ENCODE measurements at places on chromosomes 1 and 21. TPM values are rescaled to one million over a fixed set of nuclear protein-coding genes. Genes with fewer than 3 reads are reported as not detected.
A peak's percentile ranks its signal among the peaks of the same experiment; 100 is the strongest.

- DNase-seq = peak; percentile 90
Observed at GRCh38 chr1:156502894-156503697, 2.5 kb upstream of the MEF2D start.

DNA sequence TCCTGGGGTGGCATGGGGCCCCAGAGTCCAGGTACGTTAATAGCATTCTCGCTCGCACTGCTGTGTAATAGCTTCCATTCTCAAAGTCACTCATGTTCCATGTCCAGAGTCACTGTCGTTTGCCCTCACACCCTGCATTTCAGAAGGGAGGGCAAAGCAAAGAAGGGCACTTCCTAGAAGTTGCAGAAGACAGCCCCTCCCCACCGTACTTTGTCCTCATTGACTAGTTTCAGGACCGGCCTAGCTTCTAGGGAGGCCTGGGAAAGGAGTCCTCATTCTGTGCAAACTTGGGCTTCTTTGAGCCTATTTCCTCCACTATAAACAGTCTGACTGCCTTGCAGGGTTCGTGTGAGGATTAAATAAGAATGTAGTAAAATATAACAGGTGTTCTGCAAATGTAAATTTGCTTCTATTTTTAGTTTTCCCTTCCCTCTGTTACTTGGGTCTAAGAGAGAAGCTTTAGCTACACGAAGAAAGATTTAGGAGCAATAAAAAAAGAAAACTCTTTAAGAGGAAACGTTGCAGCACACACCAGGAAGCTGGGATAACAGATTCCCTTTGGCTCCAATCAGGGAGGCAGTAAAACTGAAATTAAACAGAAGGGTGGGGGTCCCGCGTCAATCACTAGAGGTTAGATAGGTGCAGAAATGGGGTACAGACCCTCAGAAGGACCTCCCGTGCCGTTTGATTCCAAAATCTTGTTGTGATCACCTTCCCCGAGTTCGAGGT is 40.1 kb downstream of the ACTL8 start:
- DNase-seq = peak; percentile 45

- DNase-seq = no peak
Observed at GRCh38 chr1:74712881-74713280, 20.0 kb downstream of the CRYZ start.

- no peak for DNase-seq
Observed at GRCh38 chr1:6157132-6157527, 23.0 kb downstream of the CHD5 start.

The MYOM3 gene
- total RNA-seq = 0.83 TPM

The KMO gene
- total RNA-seq = 1.1 TPM

GRCh38 chr1:177948336-177948972 is 21.4 kb downstream of the SEC16B start:
- DNase-seq = no peak

The BLACAT1 gene
- total RNA-seq = not detected

DNA sequence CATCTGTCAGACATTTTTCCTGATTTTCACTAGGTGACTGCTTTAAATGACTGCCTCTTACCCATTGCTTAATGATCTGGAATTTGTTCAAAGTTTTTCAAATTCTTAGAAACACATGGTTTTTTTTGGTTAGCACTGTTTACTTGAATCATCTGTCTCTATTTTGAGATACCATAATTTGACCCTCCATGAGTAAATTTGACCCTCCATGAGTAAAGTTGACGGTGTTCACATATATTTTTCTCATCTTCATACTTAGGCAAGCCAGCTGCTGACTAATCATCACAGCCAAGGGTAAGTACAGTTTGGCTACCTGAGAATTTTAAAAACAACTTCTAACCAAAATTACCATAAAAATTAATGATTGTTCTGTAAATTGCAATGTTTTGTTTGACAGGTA is 586.5 kb downstream of the PTBP2 start:
- no peak for DNase-seq

- DNase-seq = peak; percentile 78
Observed at GRCh38 chr1:78408810-78409209, 82.0 kb upstream of the PTGFR start.

GRCh38 chr1:211677659-211678058 is 2.2 kb upstream of the NEK2 start:
- DNase-seq = no peak

DNA sequence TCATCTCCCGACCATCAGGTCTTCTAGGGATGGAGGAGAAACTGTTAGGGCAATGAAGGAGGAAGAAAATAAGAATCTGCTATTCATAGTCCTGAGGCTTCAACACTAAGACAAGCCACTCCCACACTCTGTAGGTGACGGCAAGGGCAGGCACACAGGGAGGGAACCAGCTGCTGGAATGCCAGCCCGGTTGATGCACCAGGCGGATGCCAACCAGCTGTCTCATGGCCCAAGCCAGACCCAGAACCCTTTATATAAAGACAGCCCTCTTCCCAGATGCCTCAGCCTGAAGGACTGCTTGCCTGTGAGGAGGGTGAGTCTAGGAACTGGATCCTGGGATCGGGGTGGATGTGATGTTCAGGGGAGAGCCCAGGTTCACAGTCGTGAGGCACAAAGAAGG is at the start of gene KPRP:
TSS of gene KPRP (plus strand) at position 279 of the 400 bp plus-strand sequence. CDS start 1,564 bp downstream, outside the sequence.
- DNase-seq = no peak

DNA sequence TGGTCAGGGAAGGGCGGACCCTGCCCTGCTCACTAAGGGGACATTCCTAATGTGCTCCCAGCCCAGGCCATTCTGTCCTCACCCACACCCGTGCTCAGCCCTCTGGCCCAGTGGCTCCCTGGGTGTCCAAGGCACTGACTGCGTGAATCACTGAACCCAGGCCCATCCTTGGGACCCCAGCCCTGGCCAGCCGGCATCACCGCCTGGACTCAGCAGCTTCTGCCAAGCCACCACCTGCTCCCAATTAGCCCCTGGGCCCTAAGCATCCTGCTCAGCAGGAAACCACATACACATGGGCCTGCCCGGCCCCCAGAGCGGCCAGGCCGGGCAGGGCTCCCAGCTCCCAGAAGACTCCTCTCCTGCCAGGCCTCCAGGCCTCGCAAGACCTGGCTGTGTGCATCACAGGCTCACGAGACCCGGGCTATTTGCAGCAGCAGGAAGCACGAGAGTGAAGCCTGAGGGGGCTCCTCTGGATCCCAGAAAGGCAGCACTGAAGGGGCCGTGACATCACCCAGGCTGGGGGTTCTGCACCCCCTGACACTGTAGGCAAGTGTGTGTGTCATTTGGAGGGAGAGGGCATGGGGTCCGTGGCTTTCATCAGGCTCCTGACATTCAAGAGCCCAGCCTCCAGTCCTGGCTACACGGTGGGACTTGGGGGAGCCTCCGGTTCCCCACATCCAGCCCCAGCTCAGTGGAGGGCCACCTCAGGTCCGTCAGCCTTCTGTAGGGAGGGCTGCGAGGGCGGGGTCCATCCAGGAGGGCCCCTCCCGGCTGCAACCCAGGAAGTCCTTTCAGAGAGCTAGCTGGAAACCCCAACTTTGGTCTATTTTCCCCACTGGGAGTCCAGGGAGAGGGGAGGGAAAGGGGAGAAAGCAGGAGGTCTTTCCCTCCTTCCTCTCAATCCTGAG is 1.6 kb downstream of the MFAP2 start:
- DNase-seq = peak; percentile 90

DNA sequence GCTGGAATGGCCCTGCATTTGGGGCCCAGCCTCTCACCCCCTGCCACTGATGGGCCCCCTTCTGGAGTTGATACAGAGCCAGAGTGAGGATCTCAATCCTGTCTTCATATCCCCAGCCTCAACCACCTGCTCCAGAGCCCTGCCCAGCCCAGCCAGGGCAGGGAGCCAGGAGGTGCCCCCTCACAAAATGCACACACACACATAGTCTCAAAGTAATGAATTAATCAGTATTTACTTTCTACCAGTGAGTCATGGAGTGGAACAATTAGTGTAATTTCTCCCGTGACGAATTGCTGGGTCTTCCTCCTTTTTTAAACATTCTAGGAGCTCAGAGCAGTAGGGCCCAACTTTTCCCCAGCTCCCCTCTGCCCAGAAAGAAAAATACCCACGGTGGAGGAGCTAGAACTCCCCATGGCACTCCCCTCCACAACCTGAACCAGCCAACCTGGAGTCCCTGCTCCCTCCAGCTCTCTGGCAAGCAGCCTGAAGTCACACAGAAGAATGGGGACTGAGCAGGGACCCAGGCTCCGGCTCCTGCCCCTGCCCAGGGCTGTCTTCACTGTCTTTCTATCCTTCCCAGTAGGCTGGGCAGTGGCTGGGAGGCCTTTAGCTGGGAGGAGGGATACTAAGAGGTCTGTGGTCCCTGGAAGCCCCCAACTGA is 29.3 kb downstream of the SDC3 start:
- no peak for DNase-seq

GRCh38 chr1:96688767-96689166 is 32.8 kb upstream of the PTBP2 start:
- DNase-seq = no peak

The SIM2 gene
- not detected for total RNA-seq

GRCh38 chr1:90508376-90509167 is 208.5 kb downstream of the BARHL2 start:
- no peak for DNase-seq

DNA sequence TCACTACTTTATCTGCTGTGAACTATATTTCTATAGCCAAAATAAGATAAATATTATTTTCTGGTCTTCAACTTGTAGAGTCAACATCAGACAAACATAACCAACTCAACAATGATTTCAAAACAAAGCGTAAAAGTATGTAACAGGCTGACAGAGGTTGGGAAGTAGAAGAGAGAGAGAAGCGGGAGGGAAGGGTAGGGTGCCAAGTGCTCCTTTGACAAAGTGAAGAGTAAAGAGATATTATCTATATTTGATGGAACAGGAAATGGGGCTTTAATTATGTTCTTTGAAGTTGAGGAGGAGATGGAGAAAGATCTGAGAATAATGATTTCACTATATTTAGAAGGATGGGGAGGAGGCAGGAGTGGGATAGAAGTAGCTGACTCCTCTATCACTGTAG is 70.1 kb downstream of the DNTTIP2 start:
- no peak for DNase-seq

- DNase-seq = peak; percentile 86
Observed at GRCh38 chr1:193104502-193104906, 710 bp downstream of the GLRX2 start.

DNA sequence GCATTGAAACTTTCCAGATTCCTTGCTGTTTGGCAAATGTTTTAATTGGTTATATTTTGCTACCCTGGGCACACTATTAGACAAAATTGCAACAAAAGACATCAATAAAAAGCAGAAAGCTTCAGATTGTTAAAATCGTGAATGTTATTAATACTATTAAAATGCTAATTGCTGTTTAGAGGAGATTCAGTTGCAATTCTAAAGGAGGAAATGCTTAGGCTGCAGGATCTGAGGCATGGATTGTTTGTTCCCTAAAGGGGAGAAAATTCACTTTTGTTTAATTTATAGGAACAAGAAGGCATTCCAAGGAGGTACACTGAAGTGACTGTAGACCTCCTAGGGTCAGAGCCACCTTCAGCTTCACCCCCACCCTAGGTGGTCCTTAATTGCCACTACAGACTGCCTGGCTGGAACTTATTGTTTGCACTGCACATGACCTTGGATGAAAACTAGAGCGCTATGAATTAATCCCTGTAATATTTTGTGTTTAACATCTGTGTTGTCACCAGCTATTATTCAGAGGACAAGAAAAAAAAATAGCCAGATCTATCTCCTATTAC is 1266.9 kb upstream of the ADGRL2 start:
- no peak for DNase-seq

- no peak for DNase-seq
Observed at GRCh38 chr1:41381692-41382479, 20.7 kb downstream of the FOXO6 start.

- peak; percentile 12 for DNase-seq
Observed at GRCh38 chr1:36721261-36721660, 238.5 kb upstream of the CSF3R start.

GRCh38 chr1:201309416-201309815 is 26.1 kb downstream of the PKP1 start:
- DNase-seq = no peak

The GPR3 gene
- 1.2 TPM for total RNA-seq

GRCh38 chr1:1974834-1975233 is 28.8 kb downstream of the CFAP74 start:
- no peak for DNase-seq

- DNase-seq = no peak
Observed at GRCh38 chr1:215872658-215873057, 305.6 kb downstream of the KCTD3 start.

DNA sequence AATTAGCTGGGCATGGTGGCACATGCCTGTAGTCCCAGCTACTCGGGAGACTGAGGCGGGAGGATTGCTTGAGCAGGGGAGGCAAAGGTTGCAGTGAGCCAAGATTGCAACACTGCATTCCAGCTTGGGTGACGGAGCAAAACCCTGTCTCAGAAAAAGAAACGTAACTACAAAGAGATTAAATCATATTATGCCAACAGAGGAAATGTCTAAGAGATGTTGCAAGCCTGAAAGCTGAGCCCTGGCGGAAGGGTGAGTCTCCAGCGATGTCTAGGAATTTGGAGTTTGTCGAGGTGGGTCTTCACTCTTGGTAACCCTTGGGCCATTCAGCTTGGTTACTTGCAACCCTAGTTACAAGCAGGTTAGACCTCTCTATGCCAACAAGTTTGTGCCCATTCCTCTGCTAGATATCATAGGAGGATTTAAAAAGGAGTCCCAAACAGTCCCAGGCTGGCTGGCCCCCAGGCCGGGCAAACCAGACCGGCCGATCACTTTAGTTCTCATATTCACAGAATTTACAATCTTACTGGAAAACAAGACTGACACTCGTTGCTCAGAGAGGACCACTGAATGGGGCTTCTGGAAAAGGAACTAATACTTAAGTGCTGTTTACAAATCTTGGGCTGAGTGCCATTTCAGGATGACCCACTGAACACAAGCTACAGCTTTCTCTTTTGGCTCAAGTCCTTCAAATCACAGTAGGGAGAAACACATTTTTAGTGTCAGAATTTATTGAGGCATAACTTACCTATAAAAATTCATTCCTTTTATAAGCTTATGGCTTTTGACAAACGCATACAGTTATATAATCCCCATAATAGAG is 27.1 kb downstream of the SLC30A1 start:
- DNase-seq = no peak

DNA sequence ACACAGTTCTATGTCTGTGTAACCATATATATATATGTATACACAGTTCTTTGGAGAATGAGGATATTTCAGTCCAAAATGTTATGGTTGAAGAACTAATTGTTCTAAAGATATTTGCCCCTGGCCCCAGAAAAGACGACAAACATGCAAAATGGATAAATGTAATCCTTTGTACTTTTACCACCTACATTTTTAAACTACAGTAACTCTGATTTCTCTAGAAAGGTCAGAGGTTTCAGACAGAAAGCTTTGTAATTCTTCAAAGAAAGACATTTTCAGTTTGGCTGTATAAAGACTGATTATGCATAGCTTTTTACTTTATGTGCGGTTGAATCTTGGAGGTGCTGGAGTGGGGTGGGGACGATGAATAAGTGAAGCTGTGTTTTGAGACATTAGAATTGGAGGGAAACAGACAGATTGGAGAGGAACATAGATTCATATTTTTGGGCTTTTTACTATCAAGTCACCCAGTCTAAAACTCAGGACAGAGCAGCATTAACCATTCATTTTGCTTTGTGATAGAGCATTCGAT is 16.6 kb downstream of the NFIA start:
- no peak for DNase-seq

- no peak for DNase-seq
Observed at GRCh38 chr1:76105372-76105771, 30.8 kb downstream of the ST6GALNAC3 start.

The PTPN14 gene
- total RNA-seq = 51.5 TPM
